ENCODE measurements at places on chromosomes 7 and 10. TPM values are rescaled to one million over a fixed set of nuclear protein-coding genes. Genes with fewer than 3 reads are reported as not detected.

Gene OGDH
- 157 TPM for total RNA-seq

DNA sequence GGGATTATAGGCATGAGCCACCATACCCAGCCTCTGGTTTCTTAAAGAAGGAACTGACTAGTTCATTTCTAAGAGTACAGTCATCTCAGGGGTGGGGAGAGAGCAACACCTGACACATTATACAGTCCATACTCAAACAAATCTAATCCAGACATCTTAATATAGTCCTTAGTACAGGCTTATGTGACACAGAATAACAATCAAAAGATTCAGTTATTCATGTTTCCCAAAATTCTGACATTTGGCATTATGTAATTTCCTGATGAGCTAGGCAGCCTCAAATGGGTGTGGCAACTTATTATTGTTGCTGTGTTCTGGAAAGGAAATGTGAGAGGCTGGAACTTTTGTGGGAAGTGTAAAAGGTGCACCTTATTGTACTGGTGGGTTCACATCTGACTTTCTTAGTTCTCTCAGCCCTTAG is 116.3 kb downstream of the WDFY4 start:
- DNase-seq = no peak

DNA sequence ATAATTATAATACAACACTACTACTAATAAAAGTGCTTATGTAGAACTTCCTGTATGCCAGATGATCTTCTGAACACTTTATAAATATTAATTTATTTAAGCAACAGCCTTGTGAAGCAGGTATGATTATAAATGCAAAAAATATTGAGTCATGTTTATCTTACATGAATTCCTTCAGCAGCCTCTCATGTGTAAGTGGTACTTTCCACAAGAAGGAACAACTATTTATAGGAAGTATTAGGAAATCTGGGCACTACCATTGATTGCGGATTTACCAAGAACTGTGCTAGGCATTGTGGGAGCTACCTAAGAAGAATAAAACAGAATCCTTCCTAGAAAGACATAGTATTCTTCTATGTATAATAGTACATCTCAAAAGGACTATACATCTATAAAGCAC is 10.7 kb upstream of the STEAP4 start:
- no peak for DNase-seq

- DNase-seq = no peak
Observed at GRCh38 chr10:26809973-26810372, 50.8 kb downstream of the ABI1 start.

GRCh38 chr7:95718577-95719410 is 53.6 kb upstream of the DYNC1I1 start:
- no peak for DNase-seq

Gene SSBP1
- total RNA-seq = 64.9 TPM

DNA sequence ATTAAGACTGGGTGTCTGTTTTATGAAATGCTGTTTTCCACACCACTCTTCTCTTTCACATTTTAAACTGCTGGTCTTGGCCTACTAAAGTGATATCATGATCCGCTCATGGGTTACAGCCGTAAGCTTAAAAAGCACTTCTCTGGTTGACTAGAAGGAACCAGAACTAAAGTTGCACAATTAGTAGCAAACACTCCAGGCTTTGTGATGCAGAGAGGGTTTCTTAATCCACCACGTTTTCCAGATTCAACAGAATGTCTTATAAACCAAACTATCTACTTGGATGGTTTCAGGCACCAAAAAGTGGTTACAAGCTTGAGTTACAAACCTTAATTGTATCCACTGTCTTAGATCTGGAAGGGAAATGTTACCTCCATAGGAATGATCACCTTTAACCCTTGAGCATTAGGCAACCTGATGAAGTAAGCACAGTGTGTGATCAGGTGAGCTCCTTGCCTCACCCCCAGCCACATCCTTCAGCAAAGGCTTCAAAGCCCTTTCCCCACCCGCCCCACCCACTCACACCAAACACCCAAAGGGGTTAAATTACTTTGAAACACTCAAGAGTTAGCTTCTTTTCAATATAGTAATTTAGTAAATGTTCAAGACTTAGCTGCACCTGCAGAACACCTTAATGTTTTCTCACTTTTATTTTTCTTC is 3.5 kb downstream of the ELMO1 start:
- no peak for DNase-seq

GRCh38 chr7:54722502-54722901 is 36.5 kb downstream of the SEC61G start:
- no peak for DNase-seq

- no peak for DNase-seq
Observed at GRCh38 chr7:30475580-30475979, 3.0 kb downstream of the NOD1 start.

GRCh38 chr7:42128703-42129102 is 108.3 kb downstream of the GLI3 start:
- DNase-seq = no peak

- DNase-seq = no peak
Observed at GRCh38 chr10:75355706-75356105, 45.9 kb downstream of the ZNF503 start.

GRCh38 chr7:24769014-24769830 is 12.0 kb upstream of the GSDME start:
- DNase-seq = no peak

GRCh38 chr7:45580053-45580872 is 6.1 kb downstream of the ADCY1 start:
- DNase-seq = no peak

Gene DKK1
- 3.7 TPM for total RNA-seq

GRCh38 chr7:100471021-100471420 is 7.0 kb upstream of the SPACDR start:
- DNase-seq = no peak

DNA sequence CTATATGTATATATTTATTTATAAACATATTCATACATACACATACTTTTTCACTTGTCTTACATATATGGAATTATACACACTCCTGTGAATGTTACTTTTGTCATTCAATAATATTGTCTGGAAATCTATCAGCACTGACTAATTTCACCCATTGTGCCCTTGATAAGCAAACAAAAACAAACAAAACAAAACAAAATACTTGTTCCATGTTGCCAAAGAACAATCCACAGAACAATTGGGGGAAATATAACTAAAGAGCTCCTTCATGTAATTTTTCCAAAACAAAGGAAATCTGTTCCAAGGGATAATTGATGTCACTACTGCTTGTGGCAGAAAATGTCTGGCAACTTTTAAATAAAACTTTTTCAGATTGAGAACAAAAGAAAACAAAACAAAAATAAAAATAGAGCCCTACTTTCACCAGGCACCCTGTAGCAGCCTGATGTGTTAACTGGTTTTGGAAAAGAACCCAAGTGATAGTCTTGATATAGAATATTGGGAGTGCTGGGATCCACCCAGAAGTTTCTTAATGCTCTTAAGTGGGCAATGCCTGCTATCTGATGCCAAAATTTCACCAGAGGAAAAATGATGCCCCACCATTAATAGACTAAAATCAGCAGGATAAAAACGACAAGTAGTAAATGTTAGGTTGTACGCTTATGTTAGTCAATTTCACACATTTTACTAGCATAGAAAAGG is 34.0 kb upstream of the CCDC7 start:
- DNase-seq = no peak

Gene COL13A1
- 13.5 TPM for total RNA-seq

All from upper lobe of right lung (tissue), 1 donor.